ENCODE measurements at places on chromosomes 5 and 9.

DNA sequence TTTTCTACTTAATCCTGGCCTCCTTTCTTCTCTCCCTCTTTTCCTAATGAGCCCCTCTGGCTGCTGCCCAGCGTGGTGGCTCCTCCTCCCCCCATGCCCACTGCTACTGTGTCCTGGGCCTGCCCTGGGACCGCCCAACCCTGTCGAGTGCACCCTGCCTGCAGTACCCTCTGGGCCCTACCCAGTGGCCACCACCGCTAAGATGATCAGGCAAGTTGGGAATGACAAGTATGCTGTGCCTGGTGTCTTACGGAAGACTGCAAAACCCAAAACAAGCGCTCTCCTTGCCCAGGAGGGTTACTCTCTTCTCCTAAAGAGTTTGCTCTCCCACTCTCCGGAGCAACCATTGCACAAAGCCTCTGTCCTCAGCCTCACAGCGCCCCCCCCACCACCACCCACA is 273.7 kb downstream of the SYK start:
- DNase-seq: no peak

DNA sequence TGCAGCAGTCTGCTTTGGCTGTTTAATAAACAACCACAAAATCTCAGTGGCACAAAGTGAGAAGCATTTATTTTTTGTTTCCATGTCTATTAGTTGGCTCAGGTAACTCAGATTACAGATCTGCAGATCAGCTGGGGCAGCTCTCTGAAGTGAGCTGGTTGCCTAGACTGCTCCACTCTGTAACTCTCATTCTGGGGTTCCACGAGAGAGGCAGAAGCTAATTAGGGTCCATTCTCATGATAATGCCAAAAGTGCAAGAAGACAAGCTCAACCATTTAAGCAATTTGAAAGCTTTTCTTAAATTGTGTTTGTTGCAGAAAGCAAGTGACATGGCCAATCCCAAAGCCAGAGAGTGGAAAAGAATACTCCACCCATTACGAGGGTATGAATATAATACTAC is 13.2 kb downstream of the MEIKIN start:
- no peak for DNase-seq

- no peak for DNase-seq
Measured at GRCh38 chr9:8429768-8430167, 630.2 kb upstream of the DMAC1 start.

GRCh38 chr9:15843316-15843715 is 290.5 kb downstream of the CCDC171 start:
- no peak for DNase-seq

DNA sequence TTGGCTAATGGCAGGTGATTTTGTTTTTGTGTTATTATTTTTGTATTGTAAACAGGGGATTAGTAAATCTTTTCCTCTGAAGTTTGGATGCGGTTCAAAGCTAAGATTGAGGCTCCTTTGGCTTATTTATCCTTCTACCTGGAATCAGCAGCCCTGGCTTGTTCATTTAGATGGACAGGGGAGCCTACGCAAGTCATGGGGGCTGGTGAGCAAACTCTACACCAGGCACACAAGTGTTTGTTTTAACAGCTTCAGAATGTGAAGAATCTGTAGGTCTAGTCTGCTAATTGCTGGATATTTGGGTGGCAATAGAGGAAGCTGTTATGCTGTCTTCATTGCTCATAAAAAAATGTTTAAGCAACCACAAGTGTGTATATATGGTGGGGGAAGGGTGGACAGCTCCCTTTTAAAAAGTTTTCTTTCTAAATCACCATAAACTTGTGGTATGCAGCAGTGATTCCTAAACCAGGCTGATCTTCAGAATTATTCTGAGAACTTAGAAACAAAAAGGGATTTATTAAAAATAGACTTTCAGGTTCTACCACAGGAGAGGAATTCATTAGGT is 20.7 kb downstream of the ZNF462 start:
- DNase-seq: no peak

DNA sequence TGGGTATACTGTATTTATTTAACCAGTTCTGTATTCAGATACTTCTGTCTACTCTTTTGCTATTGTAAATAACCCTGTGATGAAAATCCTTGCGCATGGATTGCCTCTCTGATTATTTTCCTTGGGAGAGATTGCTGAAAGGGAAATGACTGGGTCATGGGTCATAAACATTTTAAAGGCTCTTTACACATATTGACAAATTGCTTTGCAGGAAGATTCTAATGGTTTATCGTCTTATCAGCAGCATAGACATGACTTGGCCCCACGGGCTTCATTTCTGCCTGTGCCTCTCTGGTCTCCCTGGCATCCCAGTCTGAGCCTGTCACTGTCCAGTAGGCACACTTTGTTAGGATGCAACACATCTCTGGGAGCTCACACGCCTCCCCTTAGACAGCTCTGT is 52.3 kb downstream of the RGS3 start:
- DNase-seq: no peak

GRCh38 chr5:158313733-158314464 is 455.0 kb upstream of the CLINT1 start:
- DNase-seq: no peak

- DNase-seq: no peak
Measured at GRCh38 chr9:136007934-136008692, 46.9 kb upstream of the UBAC1 start.

DNA sequence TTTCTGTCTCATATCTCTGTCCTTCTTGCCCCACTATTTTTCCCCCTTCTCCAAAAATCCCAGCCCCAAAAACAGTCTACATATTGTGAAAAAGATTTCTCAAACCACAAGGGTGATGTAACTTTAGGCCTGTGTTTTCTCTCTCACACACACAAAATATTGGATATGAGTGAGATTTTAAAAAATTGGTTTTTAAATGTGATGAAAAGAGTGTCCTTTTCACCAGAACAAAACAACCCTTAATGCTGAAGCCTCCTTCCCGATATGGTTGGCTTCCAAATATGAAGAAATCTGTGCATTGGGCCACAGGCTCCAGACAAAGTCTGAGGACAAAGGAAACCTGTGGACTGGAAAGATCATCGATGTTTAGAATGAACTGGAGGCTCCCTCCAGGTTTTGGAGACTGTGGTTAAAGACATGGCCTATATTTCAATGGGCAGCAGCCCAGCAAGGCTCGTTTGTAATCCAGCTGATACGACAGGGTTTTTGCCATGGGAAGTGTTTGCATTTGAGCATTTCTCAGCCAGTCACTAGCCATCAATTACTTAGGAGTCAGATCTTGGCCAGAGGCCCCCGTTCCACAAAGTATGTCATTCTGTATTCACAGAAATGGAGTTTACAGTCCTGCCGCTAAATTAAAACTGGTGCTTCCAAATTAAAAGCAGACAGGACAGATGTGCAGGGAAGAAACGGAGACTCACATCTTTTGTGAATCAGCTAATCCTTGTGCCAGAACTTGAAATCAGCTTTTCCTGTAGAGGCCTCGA is 546.3 kb downstream of the EBF1 start:
- no peak for DNase-seq

GRCh38 chr5:58635416-58635815 is 52.5 kb downstream of the RAB3C start:
- DNase-seq: no peak

GRCh38 chr9:135494791-135495559 is 5.5 kb upstream of the MRPS2 start:
- DNase-seq: no peak
